ENCODE measurements at places on chromosomes 6 and 20. TPM values are rescaled to one million over a fixed set of nuclear protein-coding genes. Genes with fewer than 3 reads are reported as not detected.
A peak's percentile ranks its signal among the peaks of the same experiment; 100 is the strongest.

The RIPOR3 gene
- total RNA-seq: 14.5 TPM

GRCh38 chr6:117555882-117556498 is 46.3 kb downstream of the GOPC start:
- no peak overlapping the region for H3K4me3 ChIP-seq
- DNase-seq: no peak
- no peak overlapping the region for H3K27ac ChIP-seq
- H3K4me1 ChIP-seq: no peaks in the 10 kb centered on the region
- H3K36me3 ChIP-seq: peaks cover 8% of the 10 kb centered on the region
- no peaks in the 10 kb centered on the region for H3K27me3 ChIP-seq

DNA sequence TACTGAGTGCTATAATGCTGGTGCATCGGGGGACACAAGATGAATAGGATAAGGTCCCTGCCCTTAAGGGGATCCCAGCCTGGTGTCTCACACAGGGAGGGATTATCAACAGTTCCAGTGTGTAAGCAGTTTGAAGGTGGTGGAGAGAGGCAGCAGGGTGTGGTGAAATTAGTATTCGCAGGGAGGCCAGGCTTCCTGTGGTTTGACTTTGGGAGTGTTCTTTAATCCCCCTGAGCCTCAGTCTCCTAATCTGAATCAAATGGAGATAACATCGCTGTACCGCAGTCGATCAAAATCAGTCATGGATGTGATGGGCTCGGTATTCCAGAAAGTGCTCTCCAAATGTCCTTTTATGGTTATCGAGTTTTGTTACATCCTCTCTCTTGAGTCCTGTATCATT is 288.1 kb upstream of the SUPT3H start:
- H3K36me3 ChIP-seq: no peaks in the 10 kb centered on the region
- H3K27ac ChIP-seq: no peak overlapping the region
- peaks cover 13% of the 10 kb centered on the region for H3K4me1 ChIP-seq

GRCh38 chr6:70843328-70843918 is 113.4 kb downstream of the B3GAT2 start:
- no peaks in the 10 kb centered on the region for H3K4me1 ChIP-seq
- no peaks in the 10 kb centered on the region for H3K36me3 ChIP-seq
- H3K27ac ChIP-seq: no peak overlapping the region
- no peak overlapping the region for H3K4me3 ChIP-seq
- H3K27me3 ChIP-seq: no peaks in the 10 kb centered on the region
- no peak for DNase-seq

DNA sequence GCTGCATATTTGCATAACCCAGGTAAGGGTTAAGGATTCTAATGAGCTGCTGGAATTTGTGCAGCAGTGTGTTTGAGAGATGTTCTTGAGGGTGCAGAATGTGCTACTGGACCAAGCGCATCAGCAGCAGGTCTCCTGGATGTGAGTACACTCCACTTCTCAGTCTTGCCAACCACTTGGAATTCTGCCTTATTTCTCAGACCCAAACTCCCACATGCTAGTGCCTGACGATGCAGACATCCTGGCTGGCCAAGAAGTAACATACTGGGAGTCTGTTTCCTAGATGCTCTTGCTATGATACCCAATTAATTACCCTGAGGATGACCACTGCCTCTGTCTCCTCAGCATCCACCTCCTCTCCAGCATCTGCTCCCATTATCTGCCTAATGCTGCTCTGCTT is 186.6 kb downstream of the MOXD1 start:
- no peaks in the 10 kb centered on the region for H3K27me3 ChIP-seq
- H3K4me3 ChIP-seq: no peak overlapping the region
- no peak overlapping the region for H3K27ac ChIP-seq
- no peak for DNase-seq
- no peaks in the 10 kb centered on the region for H3K4me1 ChIP-seq

- peaks cover 4% of the 10 kb centered on the region for H3K4me1 ChIP-seq
- H3K27ac ChIP-seq: peak overlapping the region; percentile 10
- DNase-seq: no peak
- H3K36me3 ChIP-seq: no peaks in the 10 kb centered on the region
- H3K4me3 ChIP-seq: no peak overlapping the region
These were observed 672.9 kb upstream of the MARCKS start for GRCh38 chr6:113184291-113184690.

GRCh38 chr6:106608080-106608668 is 21.1 kb downstream of the RTN4IP1 start:
- no peak overlapping the region for H3K4me3 ChIP-seq
- H3K4me1 ChIP-seq: no peaks in the 10 kb centered on the region

DNA sequence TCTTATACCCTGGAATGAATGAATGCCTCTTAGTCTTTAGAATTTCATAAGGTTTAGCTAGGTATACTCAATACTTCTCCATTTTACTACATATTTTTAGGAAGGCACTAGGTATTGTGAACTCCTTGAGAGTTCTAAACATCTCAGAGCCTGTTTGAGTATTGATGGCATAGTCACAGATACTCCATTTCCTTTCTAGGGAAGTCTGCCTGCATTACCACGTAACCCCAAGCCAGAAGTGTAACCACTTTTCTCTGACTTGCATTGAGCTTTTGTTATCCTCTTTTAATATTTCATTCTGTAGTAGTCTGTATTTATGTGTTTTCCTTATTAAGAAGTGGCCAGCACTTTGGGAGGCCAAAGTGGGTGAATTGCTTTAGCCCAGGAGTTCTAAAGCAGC is 12.2 kb downstream of the TOP1 start:
- no peak overlapping the region for H3K27ac ChIP-seq
- H3K4me3 ChIP-seq: no peak overlapping the region
- no peak for DNase-seq
- H3K4me1 ChIP-seq: peaks cover 31% of the 10 kb centered on the region
- H3K27me3 ChIP-seq: no peaks in the 10 kb centered on the region

DNA sequence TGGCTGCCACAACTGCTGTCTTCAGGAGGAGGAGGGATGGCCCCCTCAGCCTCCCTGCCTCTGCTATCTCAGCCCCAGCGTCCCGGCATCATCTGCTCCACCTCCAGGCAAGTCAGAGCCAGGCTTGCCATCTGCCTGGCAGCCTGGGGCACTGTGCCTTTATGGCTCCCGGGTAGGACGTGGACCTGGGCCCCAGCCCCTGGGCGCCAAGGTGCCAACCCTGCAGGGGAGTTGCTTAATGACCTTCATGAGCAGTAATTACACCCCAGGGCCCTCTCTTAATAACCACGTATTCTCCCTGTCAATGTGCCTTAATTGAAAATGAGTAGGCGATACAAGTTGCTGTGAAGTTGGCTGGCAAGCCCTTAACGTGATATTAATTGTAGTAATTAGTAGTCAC is 122.1 kb upstream of the MLN start:
- H3K36me3 ChIP-seq: no peaks in the 10 kb centered on the region
- no peak for DNase-seq
- H3K27ac ChIP-seq: no peak overlapping the region
- H3K27me3 ChIP-seq: no peaks in the 10 kb centered on the region

DNA sequence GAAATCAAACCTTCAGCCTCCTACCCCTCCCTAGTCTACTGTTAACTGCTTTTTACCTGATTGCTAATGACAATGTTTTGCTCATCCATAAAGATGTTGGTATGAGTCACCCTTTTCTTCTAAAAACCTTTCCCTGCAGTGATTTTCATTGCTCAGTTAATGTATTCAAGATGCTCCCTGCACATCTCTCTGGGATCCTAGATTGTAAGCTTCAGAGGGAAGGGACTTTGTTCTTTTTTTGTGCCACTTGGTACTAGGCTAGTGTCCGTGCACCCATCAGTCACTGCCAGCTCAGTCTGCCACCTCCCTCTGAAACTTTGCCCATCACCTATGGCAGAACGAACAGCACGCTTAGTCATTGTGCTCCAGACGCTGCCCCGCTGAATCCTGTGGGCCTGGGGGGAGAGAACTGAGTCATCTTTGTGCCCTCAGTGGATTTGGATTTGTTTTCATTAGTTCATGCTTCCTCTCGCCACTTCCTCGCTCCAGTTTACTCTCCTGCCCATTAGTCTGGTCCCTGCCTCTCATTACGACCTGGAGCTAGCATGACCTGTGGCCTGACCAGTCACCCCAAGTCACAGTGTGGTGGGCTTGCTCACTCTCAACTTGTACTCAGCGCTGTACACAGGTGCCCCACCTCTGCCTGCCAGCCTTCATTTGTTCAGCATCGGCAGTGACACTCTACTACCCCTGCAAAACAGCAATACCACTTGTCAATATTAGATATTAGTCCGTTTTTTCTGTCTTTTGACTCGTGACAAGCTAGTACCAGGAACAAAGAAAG is 78.0 kb upstream of the TMEM181 start:
- H3K27ac ChIP-seq: no peak overlapping the region
- no peaks in the 10 kb centered on the region for H3K27me3 ChIP-seq
- no peak for DNase-seq
- H3K4me3 ChIP-seq: no peak overlapping the region

The C20orf141 gene
- not detected for total RNA-seq

The ETV7 gene
- 2.2 TPM for total RNA-seq

The OR2H2 gene
- total RNA-seq: not detected

- no peaks in the 10 kb centered on the region for H3K4me1 ChIP-seq
- H3K27ac ChIP-seq: no peak overlapping the region
- DNase-seq: peak; percentile 12
- no peaks in the 10 kb centered on the region for H3K36me3 ChIP-seq
- no peak overlapping the region for H3K4me3 ChIP-seq
These were observed 14.9 kb upstream of the STAU1 start for GRCh38 chr20:49203011-49203410.

GRCh38 chr20:34175879-34176278 is 63.8 kb upstream of the EIF2S2 start:
- no peaks in the 10 kb centered on the region for H3K27me3 ChIP-seq
- H3K4me1 ChIP-seq: no peaks in the 10 kb centered on the region
- no peak for DNase-seq
- H3K36me3 ChIP-seq: no peaks in the 10 kb centered on the region
- H3K4me3 ChIP-seq: no peak overlapping the region

Measured in sigmoid colon (tissue), 7 donors.